ENCODE measurements at places on chromosomes 11 and 22. TPM values are rescaled to one million over a fixed set of nuclear protein-coding genes. Genes with fewer than 3 reads are reported as not detected.

Gene ANKK1
- total RNA-seq = 1.0 TPM

Gene B4GAT1
- 13.2 TPM for total RNA-seq

Gene SCN3B
- 2.4 TPM for total RNA-seq

Gene PTGDR2
- 0.49 TPM for total RNA-seq

Gene PRDM10
- 18.6 TPM for total RNA-seq

Gene GLB1L3
- total RNA-seq = not detected

Gene ME3
- 60.9 TPM for total RNA-seq

Gene PPP2R1B
- total RNA-seq = 28.2 TPM

Gene JHY
- 9.0 TPM for total RNA-seq

Gene DLAT
- 11.8 TPM for total RNA-seq

DNA sequence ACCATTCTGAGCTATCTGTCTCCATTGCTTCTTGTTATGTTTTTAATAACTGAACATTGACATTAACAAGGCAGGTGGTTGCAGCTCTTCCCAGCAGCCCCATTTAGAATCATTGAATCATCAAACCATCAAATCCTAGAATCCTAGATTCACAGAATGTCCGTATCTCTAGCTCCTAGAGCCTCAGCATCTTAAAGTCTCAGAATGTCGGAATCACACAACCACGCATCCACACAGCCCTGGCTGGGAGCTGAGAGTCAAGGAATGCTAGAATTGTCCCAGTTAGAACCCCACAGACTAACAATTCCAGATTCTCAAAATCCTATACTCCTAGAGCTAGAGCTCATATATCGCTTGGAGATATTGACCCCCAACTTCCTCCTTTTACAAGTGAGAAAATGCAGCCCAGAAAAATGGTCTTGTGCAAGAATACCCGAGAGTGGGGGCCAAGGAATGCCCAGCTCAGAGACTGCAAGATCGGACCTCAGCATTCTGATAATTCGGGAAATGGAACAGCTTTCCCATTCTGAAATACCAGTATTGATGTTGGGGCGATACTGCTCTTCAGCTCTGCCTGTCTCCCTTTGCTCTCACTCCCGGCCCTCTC, 38.8 kb downstream of the PDE2A start:
- no peak for DNase-seq

- no peak for DNase-seq
These were observed 91.1 kb upstream of the LMO1 start for GRCh38 chr11:8354622-8355415.

- no peak for DNase-seq
These were observed 69.7 kb downstream of the ETS1 start for GRCh38 chr11:128517451-128518230.

GRCh38 chr22:37384691-37385090, 42.6 kb downstream of the ELFN2 start:
- DNase-seq = no peak

GRCh38 chr11:63666874-63667273, 4.3 kb downstream of the ATL3 start:
- no peak for DNase-seq

DNA sequence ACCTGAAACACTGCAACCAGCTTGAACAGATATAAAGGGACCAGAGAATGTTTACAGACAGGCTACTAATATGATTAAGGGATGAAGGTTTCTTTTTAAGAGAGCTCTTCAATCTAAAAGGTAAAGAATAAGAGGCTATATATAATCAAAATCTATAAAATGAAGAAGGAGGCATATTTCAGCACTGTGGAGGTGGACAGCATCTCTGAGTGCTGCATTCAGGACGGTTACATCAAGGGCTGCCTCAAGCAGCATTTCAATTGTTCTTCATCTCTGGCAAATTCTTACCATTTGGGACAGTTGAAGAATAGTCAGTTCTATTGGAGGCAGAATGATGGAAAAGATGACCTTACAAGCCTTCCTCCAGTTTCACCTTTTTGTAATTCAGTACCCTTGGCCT, 139.6 kb upstream of the LMO1 start:
- no peak for DNase-seq

GRCh38 chr11:59221441-59221840, 8.7 kb upstream of the MPEG1 start:
- no peak for DNase-seq

DNA sequence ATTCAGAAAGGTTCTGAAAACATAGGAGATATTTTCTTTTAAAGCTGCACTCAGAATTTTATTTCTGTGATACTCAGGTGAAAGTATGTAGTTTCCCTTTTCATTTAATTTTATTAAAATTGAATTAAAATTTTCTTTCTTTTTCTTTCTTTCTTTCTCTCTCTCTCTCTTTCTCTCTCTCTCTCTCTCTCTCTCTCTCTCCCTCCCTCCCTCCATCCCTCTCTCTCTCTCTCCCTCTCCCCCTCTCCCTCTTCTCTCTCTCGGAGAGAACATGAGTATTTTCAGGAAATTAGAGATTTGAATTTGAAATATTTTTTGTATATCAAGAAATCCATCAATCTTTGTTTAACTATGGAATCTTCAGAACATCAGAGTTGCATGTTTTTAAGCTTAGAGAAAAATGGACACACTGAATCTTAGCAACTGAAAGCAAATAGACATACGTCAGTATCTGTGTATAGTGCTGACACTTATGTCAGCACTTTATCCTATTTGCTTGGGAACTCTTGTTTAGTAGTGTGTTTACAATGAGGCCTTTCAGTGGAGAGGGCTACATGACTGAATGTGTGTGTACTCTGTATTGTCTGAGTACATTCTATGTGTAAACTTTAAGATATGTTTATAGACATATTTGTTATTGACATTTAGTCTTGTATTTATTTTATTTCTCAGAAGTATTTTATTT, 44.5 kb downstream of the PDE3B start:
- no peak for DNase-seq

DNA sequence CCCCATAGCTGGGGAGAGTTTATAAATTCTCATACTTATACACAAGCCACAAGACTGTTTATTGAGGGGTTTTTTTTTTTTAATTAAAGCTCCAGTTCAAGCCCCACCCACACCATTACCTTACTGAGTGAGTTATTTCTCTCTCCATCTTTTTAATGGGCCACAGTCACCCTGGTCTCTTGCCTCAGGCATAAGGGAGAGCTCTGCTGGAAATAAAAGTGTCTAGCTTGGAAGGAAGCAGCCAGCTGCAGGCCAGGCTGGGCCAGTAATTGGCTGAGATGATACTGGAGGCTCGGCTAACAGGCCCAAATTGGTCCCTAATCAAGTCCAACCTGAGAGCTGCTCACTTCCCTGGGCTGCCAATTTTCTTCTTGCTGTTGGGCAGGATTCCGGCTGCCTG, 174.1 kb downstream of the INSC start:
- no peak for DNase-seq

DNA sequence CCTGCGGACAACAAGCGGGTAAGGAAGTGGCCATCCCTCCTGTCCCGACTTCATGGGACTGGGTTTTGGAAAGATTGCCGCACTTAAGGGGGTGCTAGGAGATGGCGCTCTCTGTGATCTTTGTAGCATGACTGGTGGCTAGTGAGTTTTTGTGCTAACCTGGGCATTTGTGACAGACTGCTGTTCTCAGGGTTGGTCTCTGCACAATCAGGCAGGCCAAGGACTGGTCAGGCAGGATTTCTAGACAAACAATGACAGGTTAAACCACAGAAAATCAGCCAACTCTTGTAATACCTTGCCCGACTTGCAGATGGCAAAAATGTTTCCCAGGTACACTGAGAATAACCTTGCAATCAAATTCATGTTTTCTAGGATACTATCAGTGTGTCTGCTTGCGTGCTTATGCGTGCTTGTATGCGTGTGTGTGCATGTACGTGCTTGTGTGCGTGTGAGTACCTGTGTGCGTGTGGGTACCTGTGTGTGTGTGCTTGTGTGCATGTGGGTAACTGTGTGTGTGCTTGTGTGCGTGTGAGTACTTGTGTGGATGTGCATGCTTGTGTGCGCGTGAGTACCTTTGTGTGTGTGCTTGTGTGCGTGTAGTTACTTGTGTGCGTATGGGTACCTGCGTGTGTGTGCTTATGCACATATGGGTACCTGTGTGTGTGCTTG, 25.6 kb upstream of the SORL1-AS1 start:
- DNase-seq = no peak

GRCh38 chr11:30358536-30358935, 35.6 kb downstream of the ARL14EP start:
- DNase-seq = no peak

DNA sequence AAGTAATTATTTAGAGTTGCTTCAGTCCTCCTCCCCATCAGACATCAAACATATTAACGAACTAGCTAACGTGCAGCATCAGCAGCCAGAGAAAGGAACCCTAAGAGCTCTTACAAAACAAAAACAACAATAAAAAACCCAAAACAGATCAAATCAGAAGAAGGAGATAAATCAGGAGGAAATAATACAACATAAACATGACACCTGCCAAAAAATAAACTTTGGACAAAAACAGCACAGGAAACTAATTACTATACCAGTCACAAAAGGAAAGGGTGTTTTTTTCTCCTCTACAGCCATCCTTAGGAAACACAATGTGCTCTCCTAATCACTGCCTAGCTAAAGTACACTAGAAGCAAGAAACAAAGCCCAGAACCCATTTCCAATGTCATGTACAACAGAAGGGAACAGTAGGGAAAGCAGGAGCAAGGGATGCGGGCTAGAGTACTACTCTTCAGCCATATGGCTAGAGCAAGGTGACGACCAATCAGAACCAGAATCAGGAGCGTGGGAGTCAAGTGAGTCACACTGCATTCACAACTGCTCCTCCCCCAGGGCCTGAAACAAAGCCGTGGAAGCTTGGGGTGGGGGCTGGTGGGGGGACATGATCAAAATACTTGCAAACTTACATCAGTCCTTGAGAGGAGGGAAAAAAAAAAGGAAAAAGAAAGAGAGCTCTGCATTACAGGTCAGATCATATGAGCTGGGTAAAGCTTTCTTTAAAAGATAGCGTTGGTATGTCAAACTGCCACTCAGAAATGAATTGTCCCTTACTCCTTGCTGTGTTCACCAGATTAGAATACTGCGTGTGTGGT, 60.4 kb downstream of the LARGE2 start:
- DNase-seq = peak; percentile 79

DNA sequence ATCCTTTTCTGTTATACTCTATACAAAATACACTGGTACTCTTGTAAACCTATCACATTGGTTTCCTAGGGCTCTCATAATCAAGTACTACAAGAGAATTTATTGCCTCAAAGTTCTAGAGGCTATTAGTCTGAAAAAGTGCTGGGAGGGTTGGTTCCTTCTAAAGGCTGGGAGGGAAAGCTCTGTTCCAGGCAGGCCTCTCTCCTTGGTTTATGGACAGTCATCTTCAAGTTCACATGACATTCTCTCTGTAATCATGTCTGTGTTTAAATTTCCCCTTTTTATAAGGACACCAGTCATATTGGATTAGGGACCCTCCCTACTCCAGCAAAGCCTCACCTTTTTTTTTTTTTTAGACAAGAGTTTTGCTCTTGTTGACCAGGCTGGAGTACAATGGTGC, 9.1 kb downstream of the SLC36A4 start:
- DNase-seq = no peak

- no peak for DNase-seq
These were observed 14.3 kb downstream of the EHD1 start for GRCh38 chr11:64864135-64864472.

GRCh38 chr11:18706330-18707243, 8.0 kb downstream of the TMEM86A start:
- DNase-seq = peak; percentile 76

- no peak for DNase-seq
These were observed 33.1 kb downstream of the TREH start for GRCh38 chr11:118646393-118646792.

GRCh38 chr22:39312410-39312809, 7.0 kb downstream of the RPL3 start:
- no peak for DNase-seq

GRCh38 chr11:33731723-33732531, 4.3 kb downstream of the CD59 start:
- DNase-seq = no peak

DNA sequence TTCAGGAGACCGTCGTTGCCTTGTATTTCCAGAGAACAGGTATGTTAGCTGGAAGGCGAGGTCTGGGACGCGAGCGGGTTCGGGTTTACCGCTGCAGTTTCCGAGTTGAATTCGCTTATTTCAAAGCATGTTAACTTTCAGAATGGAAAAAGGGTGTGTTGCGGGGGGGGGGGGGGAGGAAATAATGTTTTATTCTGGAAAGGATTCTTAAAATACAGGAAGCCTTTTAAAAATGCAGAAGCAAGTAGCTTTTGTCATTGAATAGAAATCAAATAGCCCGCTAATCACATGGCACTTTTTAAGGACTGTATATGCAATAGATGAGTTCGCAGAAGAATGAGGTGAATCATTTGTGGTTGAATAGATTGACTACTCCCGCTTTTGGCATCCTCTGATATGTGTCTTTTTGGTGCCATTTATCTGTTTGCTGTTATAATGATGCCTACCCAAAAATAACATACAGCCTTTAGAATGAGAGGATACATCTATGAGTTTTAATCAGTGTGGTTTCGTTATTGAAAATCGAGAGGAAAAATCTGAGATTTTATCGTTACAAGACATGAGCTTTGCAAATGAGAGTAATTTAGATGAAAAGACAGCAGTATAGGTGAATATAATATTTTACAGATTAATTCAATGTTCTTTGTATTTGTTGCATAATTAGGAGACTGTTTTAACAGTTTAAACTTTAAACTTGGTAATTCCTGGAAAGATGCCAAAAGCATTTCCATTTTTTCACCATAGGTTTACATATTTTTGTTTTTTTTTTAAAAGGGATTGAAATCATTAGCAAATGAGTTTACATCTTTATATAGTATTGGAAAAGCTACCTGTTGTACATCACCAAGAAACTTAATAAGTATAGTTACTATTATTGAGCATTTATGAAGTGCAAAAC, 1.7 kb downstream of the PDE3B start:
- DNase-seq = no peak

- no peak for DNase-seq
These were observed 147.0 kb downstream of the APOL5 start for GRCh38 chr22:35864545-35865165.

- DNase-seq = no peak
These were observed 2.9 kb upstream of the SLC6A5 start for GRCh38 chr11:20596205-20597153.

- DNase-seq = no peak
These were observed 171.5 kb upstream of the B3GAT1 start for GRCh38 chr11:134583397-134583990.

GRCh38 chr11:842370-843002, at the start of the genes POLR2L and TSPAN4:
Gene POLR2L (minus strand): TSS chr11:842529. CDS start chr11:842508, 21 bp downstream.
Gene TSPAN4 (plus strand): TSS chr11:842852. CDS start chr11:850305, 7,453 bp downstream.
- peak; percentile 86 for DNase-seq

DNA sequence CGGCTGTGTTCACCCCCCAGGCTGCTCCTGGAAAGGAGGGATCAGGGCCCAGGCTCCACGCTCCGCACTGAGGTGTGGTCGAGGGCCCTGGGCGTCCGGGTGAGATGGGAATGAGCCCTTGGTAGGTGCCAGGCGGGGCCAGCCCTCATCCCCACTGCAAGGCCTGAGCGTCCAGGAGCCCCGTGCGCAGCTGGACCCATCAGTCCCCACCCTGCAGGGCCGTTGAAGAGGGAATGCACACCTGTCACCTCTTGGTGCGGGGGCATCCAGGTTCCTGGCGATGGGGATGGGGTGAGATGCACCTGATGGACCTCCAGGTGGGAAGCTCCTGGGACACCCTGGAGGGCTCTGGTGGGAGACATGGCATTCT, 72.2 kb downstream of the KCNQ1 start:
- no peak for DNase-seq

All from uterus (tissue), 4 donors.